ENCODE measurements at places on chromosomes 16 and 17.

GRCh38 chr17:73551759-73552158, 92.5 kb downstream of the SDK2 start:
- peaks cover 24% of the 10 kb centered on the region for H3K27me3 ChIP-seq
- H3K4me1 ChIP-seq: peaks cover 6% of the 10 kb centered on the region
- peak overlapping the region; percentile 55 for H3K4me3 ChIP-seq

DNA sequence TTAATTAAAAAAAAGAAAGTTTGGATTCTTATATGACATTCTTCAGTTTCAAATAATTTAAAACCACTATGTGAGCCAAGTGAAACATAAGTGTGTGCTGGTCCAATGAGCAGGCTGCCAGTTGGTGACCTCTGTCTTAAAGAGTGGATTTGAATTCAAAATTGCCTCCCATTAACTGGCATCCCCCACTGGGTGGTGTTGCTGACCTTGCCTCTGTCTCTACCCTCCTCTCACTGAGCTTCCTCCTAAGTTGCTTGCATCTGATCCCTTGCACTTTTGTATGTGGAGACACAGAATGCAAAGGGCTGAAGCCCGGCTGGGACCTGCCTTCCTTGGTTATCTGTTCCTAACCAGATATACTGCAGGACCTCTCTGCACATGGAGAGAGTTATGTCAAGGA, 160.6 kb downstream of the CYLD start:
- H3K27me3 ChIP-seq: peaks cover 7% of the 10 kb centered on the region
- H3K36me3 ChIP-seq: no peaks in the 10 kb centered on the region
- H3K4me3 ChIP-seq: no peak overlapping the region

DNA sequence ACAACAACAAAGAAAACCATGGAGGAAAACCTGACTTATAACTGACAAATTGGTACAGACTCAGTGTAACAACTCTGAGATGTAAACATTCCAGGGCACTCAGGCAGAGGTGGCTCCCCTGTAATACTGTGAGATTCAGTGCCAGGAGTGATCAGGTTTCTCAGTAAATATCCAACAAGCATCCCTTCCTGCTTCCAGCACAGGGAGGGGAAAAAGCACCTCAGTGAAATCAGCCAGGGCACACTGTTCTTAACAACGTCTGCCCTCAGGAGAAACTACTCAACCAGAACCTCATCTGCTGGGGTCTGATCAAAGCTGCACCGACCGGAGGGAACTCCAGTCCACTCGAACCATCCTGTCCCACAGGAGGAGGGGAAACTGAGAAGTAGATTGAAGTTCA, 52.3 kb downstream of the AMFR start:
- peak overlapping the region; percentile 6 for H3K27ac ChIP-seq
- H3K4me1 ChIP-seq: peaks cover 10% of the 10 kb centered on the region
- H3K36me3 ChIP-seq: peaks cover 19% of the 10 kb centered on the region
- H3K4me3 ChIP-seq: no peak overlapping the region
- no peak for DNase-seq

- no peak overlapping the region for H3K27ac ChIP-seq
- no peaks in the 10 kb centered on the region for H3K4me1 ChIP-seq
- no peak for DNase-seq
- H3K4me3 ChIP-seq: no peak overlapping the region
- peaks cover 24% of the 10 kb centered on the region for H3K27me3 ChIP-seq
- H3K36me3 ChIP-seq: no peaks in the 10 kb centered on the region
These were observed 79.1 kb downstream of the C17orf67 start for GRCh38 chr17:56754523-56755208.

- no peak for DNase-seq
- H3K4me3 ChIP-seq: no peak overlapping the region
- peaks cover 10% of the 10 kb centered on the region for H3K36me3 ChIP-seq
- no peaks in the 10 kb centered on the region for H3K4me1 ChIP-seq
- no peak overlapping the region for H3K27ac ChIP-seq
- peaks cover 57% of the 10 kb centered on the region for H3K27me3 ChIP-seq
These were observed 28.6 kb downstream of the NPTX1 start for GRCh38 chr17:80447790-80448189.

- H3K4me3 ChIP-seq: peak overlapping the region; percentile 77
- peaks cover 73% of the 10 kb centered on the region for H3K27me3 ChIP-seq
- no peak overlapping the region for H3K27ac ChIP-seq
- DNase-seq: peak; percentile 3
These were observed 74.6 kb downstream of the CMC2 start for GRCh38 chr16:80931801-80932707.

DNA sequence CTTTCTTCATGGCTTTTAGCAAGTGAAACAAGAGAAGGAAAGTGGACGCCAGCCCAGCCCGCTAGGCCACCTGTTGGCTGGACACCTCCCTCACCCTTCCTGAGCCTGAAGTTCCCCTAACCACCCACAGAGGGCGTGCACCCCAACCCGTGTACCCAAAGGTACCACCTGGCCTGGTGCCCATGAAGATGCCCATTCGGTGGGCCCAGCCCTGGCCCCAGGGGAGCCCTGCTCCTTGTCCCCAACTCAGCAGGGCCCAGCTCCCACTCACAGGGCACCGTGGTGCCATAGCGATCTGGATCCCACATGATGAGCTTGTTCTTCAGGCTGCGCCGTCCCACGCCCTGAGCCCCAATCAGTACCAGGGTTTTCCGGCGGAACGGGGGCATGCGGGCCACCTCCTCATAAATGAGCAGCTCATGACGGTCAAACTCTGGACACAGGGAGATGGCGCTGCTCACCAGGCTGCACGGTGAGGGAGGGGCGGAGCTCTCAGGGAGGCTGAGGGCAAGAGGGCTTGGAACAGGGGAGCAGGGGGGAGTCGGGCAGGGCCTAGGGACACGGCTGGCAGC, 26.8 kb downstream of the MPP2 start:
- H3K4me1 ChIP-seq: peaks cover 3% of the 10 kb centered on the region
- peak; percentile 29 for DNase-seq
- H3K4me3 ChIP-seq: no peak overlapping the region
- H3K27me3 ChIP-seq: peaks cover 17% of the 10 kb centered on the region

GRCh38 chr17:2237950-2238349, 65.6 kb downstream of the SMG6 start:
- peaks cover 3% of the 10 kb centered on the region for H3K4me1 ChIP-seq
- H3K36me3 ChIP-seq: peaks cover 23% of the 10 kb centered on the region
- no peak overlapping the region for H3K4me3 ChIP-seq
- DNase-seq: no peak

DNA sequence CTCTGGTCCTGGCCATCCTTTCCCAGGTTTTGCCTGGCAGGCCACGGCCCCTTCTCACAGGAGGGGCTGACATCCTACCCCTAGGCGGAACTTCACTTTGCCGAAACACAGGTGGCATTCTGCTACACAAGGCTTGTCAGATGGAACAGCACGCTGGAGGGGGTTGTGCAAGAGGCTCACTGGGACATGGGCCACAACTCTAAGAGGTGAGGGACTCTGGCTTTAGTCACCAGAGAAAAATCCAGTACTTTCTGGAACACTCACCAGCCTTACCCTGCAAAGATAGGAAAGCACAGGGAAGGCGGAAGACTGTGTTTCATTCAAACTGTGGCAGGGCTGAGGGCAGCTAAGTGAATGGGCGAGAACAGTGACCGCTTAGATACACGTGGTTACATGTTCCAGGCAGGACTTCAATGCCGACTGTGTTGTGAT, 18.3 kb downstream of the CDC42EP4 start:
- no peaks in the 10 kb centered on the region for H3K36me3 ChIP-seq
- H3K27ac ChIP-seq: no peak overlapping the region
- H3K4me1 ChIP-seq: peaks cover 17% of the 10 kb centered on the region
- no peak for DNase-seq
- peaks cover 14% of the 10 kb centered on the region for H3K27me3 ChIP-seq

DNA sequence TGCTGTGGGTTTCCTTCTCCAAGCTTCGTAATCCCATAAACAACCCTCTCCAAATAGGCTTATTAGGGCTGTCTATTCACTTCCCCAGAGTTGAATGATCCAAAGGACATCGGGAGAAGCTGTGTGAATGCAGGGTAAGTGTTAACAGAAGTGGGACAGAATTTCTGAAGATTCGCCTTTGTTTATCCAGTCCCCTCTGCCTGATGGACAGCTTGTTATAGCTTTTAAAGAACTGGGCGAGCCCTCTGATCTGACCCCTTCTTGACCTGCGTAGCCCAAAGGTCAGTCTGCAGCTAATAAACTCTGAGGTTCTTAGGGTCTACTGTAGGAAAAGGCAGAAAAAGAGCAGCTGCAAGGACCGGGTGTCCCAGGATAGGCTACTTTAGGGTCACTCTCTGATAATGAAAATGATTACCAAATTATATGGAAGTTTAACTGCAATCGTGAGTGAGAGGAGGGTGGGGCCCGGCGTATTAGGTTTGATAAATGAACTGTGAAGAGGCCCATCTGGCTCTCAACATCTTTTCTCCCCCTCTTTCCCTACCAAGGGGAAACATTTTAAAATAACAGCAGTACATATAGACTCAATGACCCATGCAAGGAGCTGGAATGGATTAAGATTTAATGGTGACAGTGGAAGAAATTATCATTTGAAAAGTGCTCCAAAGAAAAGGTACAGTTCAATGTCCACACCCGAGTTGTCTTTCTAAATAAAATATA, 233.4 kb downstream of the FTO start:
- H3K36me3 ChIP-seq: peaks cover 6% of the 10 kb centered on the region
- no peaks in the 10 kb centered on the region for H3K27me3 ChIP-seq
- H3K27ac ChIP-seq: no peak overlapping the region
- peaks cover 2% of the 10 kb centered on the region for H3K4me1 ChIP-seq

GRCh38 chr16:64469906-64470702, 651.8 kb downstream of the CDH11 start:
- no peaks in the 10 kb centered on the region for H3K36me3 ChIP-seq
- no peak overlapping the region for H3K4me3 ChIP-seq
- no peaks in the 10 kb centered on the region for H3K27me3 ChIP-seq
- no peak overlapping the region for H3K27ac ChIP-seq
- DNase-seq: no peak
- H3K4me1 ChIP-seq: no peaks in the 10 kb centered on the region

- DNase-seq: peak; percentile 45
- no peaks in the 10 kb centered on the region for H3K4me1 ChIP-seq
- H3K36me3 ChIP-seq: peaks cover 82% of the 10 kb centered on the region
- H3K27me3 ChIP-seq: no peaks in the 10 kb centered on the region
- no peak overlapping the region for H3K27ac ChIP-seq
These were observed 20.4 kb upstream of the SLC38A8 start for GRCh38 chr16:84062734-84063640.

DNA sequence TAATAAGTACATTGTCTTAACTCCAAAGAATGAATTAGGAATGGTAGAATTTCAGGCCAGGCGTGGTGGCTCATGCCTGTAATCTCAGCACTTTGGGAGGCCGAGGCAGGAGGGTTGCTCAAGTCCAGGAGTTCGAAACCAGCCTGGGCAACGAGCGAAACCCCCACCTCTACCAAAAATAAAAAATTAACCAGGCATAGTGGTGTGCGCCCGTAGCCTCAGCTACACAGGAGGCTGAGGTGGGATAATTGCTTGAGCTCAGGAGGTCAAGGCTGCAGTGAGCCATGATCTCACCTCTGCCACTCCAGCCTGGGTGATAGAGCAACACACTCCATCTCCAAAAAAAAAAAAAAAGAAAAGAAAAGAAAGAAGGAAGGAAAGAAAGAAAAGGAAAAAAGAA, 18.5 kb upstream of the BBS2 start:
- peaks cover 90% of the 10 kb centered on the region for H3K27me3 ChIP-seq
- no peaks in the 10 kb centered on the region for H3K4me1 ChIP-seq
- DNase-seq: no peak
- H3K36me3 ChIP-seq: no peaks in the 10 kb centered on the region
- H3K27ac ChIP-seq: no peak overlapping the region

DNA sequence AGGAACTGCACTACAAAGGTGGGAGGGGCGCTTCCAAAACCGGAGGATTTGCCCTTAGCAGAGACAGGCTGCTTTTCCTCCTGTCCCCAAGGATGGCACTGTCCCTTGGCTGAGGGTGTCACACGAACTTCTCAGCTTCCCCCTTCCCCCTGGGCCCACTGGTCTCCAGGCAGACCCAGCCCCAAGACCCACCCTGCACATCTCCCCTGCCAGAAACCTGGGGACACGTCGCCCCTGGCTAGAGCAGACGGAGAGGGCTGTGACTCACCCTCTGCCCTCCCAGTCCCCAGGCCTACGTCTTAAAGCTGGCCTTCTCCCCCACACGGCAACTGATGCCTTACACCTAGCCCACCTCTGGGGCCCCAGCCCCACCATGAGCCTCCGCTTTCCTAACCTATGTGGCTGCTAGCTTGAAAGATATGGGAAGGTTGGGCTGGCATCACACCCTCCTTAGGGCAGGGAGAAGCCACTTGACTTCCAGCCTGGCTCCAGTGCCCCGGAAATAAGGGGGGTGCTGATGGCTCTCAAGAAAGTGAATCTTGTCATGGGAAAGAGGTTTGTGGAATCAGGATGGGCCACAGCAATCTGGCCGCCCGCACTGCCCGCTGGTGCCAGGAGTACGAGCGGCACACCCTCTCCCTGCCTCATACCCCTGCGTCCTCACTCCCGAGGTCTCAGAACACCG, 4.6 kb downstream of the ZNF319 start:
- DNase-seq: no peak
- peak overlapping the region; percentile 60 for H3K27ac ChIP-seq
- H3K36me3 ChIP-seq: peaks cover 41% of the 10 kb centered on the region
- H3K27me3 ChIP-seq: no peaks in the 10 kb centered on the region
